ENCODE measurements at places on chromosomes 16 and 17.

DNA sequence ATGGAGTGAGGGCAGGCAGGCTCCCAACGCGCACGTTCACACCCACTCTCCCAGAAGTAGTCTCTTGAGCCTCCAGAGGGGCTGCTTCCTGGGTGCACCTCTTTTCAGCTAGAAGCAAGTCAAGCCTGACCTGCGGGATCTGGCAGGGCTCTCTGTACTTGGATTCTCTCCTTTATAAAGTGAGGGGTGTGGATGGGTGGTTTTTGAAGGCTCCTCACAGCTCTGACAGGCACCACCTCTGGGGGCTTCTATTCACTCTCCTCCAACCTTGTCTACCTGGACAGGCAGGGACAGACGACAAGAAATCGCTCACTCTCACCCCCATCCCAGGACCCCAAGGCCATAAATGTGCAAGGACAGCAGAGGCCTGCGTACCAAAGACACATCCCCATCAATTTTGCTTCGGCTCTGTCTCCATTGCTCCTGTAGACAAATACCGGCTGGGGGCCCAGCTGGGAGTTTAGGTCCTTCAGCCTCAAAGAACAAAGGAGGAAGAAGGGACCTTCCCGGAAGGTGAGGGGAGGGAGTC, 814 bp upstream of the DYNLL2 start:
- DNase-seq: no peak

DNA sequence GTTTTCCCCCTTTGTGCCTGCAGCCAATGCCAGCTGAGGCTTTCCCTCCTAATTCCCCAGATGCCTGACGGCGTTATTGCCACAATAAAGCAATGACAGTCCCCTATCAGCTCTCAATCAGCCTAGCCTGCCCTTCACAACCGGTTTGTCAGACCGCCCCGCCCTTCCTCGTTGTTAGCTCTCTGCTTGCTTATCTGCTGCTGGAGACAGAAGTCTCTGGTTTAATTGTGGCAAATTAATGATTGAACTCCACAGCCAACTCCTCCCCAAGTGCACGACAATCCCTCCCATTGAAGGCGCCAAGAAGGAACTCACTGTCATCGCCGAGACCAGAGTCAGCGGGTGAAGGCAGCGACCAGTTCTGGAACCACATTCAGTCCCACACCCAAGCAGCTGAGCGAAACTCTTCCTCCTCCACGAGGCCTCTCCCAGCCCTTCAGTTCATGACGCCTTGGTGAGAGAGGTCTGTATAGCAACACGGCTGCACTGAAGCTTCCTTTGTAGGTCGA, 474.4 kb downstream of the SLC39A11 start:
- DNase-seq: no peak

DNA sequence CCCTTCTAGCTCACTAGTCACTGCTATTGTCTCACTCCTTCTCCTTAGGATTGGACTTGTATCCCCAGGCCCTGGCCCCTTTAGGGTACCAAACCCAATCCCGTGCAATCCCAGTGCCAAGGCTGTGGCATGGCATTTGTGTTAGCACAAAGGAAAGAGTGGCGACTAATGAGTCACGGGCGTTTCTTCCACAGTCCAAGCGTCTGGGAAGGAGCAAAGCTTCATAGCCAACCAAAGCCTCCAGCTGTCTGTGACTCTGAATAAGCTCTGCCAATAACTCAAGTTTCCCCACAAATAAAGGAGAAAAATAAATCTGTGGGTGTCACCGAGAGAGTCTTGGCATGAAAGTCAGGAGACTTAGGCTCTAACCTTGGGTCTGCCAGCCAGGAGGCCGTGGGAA, 54.6 kb upstream of the COX10 start:
- DNase-seq: no peak

DNA sequence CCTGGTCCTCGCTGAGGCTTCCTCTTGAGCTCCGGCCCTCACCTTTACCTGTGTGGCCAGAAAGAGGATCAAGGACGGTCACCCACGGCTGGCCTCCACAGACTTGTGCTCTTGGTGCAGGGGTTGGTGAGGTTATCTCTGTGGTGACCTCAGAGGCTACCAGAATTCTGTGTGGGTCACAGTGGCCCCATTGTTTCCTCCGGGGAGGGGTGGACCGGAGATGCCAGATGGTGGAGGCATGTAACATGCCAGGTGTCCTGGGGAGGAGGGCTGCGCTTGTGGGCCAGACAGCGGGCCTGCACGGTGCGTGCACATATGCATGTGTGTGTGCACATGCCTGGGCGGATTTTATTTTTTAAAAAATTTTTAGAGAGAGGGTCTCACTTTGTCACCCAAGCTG, 6.3 kb downstream of the SGCA start:
- DNase-seq: no peak

DNA sequence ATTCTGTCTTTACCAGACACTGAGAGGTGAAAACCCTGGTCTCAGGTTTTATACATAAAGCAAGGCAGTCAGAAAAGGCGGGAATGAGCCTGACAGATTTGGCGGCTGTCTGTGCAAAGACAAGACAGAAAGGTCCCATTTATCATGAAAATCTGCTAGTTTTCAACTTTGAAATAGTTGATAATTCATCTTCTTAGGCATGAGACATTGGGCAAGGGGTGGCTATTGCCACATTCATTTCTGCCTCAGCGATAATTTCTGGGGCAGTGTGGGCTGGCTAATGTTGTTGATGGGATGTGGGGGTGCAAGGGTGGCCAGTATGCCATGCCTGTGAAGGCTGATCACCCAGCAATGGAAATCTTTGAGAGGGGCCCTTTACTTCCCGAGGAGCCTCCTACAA, 173.8 kb upstream of the RPH3AL start:
- no peak for DNase-seq

- DNase-seq: no peak
These were observed 57.3 kb downstream of the EPN2 start for GRCh38 chr17:19294443-19294842.

DNA sequence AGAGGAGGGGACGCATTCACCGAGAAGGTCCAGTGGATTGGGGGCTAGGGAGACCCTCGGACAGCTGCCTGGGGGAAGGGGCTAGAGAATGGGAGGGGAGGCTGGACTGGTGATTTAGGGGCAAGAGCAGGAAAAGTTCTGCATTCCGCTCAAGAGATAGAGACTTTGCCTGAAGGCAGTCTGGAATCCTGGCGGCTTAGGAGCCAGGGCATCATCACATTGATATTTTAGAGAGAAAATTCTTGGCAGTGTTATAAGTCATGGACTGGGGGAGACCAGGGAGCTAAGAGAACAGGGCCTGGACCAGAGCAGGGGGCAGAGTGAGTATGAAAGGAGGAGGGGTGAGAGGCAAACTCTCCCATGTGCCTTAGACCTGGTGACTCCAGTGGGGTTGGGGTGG, 35.8 kb downstream of the MSI2 start:
- DNase-seq: no peak

DNA sequence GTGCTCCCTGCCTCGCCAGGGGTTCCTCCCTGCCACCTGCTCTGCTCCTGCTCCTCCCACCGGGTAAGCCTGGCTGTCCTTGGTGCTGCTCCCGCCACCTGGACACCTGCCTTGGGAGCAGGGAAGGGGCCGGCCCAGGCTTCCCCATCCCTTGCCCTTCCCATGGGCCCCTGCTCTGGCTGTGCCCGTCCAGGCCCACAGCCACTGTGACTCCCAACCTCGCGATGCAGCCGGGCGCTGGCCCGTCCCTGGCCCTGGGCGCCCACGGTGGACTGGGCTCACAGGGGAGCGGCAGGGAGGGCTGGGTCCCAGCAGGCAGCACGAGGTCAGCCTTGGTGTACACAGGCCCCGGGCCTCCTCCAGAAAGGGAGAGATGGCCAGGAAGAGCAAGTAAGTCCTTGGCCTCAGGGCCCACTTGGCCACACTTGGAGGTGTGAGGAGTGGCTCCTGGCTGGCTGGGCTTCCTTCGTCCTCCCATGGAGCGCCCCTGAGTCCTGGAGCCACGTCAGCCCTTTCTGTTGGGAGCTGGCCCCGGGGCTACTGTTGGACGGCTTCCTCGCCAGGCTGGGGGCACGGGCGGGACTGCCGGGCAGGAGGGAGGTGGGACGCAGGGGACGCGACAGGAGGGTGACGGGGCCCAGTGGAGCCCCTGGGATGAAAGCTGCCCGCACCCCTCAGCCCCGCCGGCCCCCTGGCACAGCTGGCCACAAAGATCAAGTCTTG, 15.3 kb downstream of the ENGASE start:
- DNase-seq: no peak

- DNase-seq: no peak
These were observed 218.6 kb upstream of the CDH8 start for GRCh38 chr16:62254847-62255246.

- no peak for DNase-seq
These were observed 18.3 kb downstream of the UBFD1 start for GRCh38 chr16:23575834-23576233.

GRCh38 chr16:68086336-68086841, 1.2 kb downstream of the NFATC3 start:
- peak; percentile 69 for DNase-seq

GRCh38 chr17:29613352-29613837, 9.3 kb downstream of the CORO6 start:
- DNase-seq: peak; percentile 90

- no peak for DNase-seq
These were observed 188.1 kb upstream of the ZNF469 start for GRCh38 chr16:88194397-88195268.

DNA sequence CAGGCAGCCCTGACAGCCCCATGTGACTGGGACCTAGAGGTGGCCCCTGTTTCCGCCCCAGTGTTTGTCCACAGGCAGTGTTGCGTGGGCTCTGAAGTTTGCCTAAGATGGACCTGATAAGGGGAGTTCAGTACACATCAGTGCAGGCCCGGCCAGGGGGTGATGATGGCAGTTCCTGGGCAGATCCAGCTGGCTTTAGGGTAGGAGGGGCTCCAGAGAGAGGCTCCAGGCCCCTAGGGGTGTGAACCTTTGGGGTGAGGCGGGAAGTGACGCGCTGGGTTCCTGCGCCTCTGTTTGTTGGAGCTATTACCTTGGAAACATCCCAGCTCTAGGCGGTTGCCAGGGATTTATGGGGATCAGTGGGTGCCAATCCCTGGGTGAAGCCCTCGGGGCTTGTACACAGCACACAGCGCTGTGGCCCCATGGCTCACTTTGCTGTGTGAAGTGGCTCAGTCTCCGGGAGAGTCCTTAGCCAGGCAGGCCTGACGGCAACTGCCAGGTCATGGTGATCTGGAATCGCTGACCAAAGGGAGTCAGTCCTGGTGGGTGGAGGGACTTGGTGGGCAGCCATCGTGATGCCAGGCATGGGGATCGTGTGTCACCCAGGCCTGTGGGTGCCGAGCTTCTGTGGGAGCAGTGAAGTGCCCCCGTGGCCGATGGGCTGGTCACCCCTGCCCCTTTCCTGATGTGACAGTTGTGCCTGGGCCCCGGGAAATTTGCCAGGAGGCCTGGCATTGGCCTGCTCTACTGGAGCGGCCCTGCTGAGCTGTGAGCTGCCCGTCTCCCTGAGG, 146.1 kb downstream of the SEC14L1 start:
- peak; percentile 31 for DNase-seq

GRCh38 chr16:48574140-48574539, 35.8 kb downstream of the N4BP1 start:
- no peak for DNase-seq

DNA sequence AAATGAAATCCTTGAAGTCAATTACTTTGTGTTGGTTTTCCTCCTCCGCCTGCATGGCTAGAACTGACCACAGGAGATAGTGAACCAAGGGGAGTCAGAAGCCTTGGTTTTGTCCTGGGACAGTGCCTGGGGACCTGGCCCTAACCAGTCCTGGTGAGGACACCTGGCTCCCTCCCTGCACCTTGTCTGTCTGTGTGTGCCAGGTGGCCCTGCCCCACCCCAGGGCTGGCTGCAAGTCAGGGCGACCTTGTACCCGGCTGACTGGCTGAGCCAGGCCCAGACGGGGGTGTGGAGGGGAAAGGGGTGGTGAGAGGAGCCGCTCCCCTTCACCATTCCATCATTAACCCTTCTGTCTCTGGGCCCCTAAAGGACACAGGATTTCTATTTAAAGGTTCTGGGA, 3.4 kb downstream of the RAPGEFL1 start:
- DNase-seq: no peak

GRCh38 chr16:24883714-24884151, 38.0 kb downstream of the SLC5A11 start:
- no peak for DNase-seq

- no peak for DNase-seq
These were observed 54.6 kb upstream of the DOC2B start for GRCh38 chr17:235831-236640.

DNA sequence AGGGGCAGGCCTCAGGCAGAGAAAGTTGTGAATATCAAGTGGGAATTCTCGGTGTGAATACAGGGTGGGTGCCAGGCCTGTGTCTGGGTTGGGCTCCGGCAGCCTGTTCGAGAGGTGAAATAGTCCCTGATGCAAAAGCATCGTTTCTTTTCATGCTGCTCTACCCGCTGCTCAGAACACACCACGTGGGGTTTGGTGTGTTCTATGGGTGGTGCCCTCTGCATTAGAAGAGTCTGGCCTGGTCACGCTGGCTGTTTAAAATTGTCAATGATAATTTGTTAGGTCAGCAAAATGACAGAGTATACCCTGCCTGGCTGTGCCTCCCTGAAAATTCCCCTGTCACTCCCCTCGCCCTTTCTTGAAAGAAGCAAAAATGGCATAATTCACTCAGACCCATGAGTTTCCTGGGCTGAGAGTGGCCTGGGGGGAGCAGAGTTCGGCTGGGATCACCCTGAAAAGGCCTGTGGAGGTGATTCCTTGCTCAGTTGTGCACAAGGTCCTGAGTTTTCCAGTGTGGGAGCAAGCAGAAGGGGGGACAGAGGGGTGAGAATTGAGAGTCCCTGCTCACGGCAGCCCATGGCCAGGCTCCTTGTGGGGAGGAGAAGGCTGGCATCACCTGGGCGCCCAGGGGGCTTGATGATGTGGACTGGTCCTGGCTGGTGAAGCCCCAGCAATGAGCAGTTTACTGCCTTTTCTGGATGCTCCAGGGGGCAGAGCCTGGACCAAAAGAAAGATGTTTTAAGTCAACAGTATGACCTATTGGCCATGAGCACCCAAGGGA, 3.2 kb downstream of the CACNG5 start:
- no peak for DNase-seq

DNA sequence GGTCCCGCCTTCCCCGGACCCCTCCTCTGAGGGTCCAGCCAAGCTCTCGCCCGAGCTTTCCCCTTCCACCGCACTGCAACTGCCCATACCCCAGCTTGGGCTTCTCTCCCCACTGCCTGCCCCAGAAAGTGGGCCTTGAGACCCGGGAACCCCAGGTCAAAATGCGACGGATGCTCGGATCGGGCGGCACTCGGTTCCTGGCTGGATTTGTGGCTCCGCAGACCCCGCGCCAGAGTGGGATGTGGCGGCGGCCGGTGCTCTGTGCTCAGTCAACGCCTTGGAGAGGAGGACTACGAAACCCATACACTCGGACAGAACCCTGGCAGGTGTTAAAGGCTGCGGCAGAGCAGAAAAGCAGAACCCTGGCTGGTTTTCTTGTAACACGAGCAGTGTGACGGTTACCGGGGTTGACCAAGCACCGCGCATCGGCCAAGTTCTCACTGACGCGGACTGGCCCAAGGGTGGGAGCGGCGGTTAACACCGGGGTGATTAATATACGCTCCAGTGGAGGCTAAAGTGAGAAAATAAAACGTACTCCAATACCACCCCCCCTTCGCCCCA, 885 bp upstream of the SLFN13 start:
- DNase-seq: no peak

- DNase-seq: peak; percentile 95
These were observed at the start of the genes HEXD and OGFOD3 for GRCh38 chr17:82418001-82418986. TSS of gene HEXD (plus strand) at chr17:82418347. CDS start at chr17:82419800, 1,453 bp downstream. TSS of gene OGFOD3 (minus strand) at chr17:82418586. CDS start at chr17:82418485, 101 bp downstream.

GRCh38 chr17:81577278-81578000, 25.3 kb upstream of the FAAP100 start:
- peak; percentile 22 for DNase-seq

Data from adipocyte (in vitro differentiated cells).